ENCODE measurements at places on chromosomes 6 and 20.

DNA sequence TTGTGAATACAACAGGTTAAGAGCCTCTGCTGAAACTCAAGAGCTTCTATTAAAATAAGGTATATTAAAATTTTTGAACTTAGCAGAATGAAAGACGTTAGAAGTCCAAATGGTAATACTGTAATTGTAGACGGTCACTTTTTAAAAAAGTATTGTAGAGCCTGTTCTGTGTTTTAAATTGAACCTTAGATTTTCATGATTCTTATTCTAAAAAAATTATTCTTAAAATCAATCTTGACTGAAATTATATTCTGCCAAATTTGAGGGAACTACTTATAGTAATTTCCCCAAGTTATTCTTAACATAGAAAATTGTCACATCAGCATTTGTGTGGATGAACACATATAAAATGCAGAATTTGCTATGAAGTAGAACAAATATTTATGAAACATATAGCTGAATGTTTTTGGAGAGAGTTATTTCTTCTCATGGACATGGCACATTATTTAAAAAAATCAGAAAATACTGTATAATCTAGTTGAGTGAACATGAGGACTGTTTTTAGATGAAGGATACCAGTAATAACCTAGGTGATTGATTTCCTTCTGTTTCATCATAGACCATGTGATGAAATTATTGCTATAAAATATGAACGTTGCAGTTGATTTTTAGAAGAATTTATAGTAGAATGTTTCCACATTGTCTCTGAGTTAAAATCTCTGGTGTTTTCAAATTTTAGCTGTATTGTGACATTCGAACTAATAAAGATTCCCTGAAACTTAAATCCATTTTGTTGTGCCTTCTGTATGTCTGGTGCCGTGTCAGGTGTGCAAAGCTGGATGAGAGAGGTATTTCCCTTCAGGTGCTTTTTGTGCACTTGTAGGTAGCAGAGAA lies 2.8 kb downstream of the TBPL1 start:
- no peak for DNase-seq

DNA sequence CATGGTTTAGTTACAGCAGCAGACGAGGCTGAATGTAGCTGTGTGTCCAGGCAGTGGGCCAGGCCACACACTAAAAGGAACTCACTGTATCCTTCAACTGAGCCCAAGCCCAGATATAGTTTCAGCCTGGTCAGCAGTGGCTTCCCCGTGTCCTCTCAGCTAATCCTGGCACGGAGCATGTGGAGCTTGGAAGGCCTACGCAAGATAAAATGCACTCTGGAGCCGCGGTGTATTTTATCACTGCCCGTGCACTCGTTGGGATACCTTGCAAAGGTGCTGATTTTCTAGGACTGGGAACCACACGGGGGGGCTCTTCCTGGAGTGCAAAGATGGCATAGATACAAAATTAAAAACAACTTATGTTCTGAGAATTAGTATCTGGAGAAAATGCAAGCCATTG lies 48.4 kb upstream of the IYD start:
- DNase-seq, result no peak

GRCh38 chr6:90044833-90045381 lies 150.6 kb downstream of the GJA10 start:
- no peak for DNase-seq

GRCh38 chr20:34522969-34523871 lies 7.0 kb downstream of the DYNLRB1 start:
- DNase-seq, result peak; percentile 48

DNA sequence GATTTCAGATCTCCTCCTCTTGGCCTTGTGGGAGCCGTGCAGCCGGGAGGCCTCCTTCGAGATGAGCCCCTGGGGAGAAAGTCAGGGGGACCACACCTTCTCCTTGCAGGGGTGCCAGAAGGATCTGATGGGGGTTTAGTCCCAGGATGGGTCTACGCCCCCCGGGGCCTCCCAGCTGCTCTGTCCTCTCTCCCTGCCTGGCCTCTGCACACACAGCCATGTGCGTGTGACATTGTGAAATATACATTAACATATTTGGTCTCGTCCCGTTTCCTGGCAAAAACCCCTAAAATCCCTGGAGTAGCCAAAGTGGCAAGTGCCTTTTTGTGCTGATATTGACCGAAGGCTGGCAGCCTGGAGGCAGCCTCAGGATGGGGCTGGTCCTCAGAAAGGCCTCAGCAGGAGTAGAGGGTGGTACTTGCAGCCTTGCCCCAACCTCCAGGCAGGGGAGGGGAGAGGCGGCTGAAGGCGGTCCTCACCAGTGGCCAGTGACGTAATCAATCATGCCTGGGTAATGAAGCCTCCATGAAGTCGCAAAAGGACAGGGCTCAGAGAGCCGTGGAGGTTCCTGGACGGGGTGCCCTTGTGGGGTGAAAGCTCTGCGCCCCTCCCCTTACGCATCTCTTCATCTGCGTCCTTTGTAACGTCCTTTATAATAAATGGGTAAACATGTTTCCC lies 5.1 kb upstream of the HELZ2 start:
- DNase-seq, result no peak

DNA sequence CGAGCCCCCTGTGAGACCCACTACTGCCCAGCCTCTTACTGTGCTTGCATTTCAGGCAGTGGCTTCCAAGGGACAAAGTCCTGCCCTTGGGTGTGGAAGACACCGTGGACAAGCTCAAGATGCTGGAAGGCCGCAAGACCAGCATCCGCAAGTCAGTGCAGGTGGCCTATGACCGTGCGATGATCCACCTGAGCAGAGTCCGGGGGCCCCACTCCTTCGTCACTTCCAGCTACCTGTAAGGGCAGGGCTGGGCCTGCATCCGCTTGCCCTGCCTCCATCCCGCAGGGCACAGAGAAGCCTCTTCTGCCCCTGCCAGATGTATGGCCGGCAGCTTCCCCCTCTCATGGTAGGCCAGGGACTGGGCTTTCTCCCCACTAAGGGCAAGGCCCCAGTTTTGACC lies 33.8 kb downstream of the BRPF3 start:
- no peak for DNase-seq

GRCh38 chr6:159989492-159990480 lies 20.9 kb downstream of the IGF2R start:
- DNase-seq, result no peak

DNA sequence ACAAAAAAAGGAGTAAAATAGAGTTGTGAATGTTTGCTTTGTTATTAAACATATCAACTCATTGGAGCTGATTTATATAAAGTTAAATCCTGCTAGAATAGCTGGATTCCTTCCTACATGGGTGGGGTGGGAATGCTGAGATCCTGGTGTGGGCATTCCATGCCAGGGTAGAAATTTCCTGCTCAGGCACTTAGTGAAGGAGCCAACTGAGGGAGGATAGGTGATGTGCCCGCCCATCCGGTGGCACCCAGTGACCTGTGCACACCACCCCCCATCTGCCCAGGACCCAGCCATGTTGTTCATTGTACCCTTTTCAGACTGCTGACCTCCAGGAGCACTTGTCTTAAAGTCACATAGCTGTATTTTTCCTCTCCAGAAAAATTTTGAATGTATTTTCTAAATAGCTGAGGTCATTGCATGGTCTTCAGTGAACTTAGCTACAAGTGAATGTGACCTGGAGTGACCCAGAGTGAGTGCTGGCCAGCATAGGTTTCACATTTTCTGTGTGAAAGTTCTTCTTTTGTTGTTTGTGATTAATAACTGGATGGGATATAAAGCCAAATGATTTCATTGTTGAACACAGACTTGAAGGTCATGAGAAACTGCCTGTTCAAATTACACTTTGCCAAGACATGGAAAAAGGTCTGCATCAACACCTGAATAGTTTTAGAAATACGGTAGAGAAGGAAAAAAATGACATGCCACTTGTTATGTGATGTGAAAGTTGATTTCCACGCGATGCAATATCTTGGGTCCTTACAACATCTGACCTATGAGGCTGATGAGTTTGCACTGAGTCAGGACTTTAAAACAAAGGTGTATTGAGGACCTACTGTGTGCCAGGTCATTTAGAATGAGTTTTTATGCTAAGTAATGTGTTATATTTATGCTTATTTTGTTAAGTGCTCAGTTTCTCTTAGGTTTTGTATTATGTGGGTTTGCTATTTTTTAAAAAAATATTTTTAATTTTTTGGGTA lies 77.2 kb downstream of the UTRN start:
- no peak for DNase-seq

- no peak for DNase-seq
Observed at GRCh38 chr6:160398674-160399271, 50.6 kb downstream of the SLC22A3 start.

DNA sequence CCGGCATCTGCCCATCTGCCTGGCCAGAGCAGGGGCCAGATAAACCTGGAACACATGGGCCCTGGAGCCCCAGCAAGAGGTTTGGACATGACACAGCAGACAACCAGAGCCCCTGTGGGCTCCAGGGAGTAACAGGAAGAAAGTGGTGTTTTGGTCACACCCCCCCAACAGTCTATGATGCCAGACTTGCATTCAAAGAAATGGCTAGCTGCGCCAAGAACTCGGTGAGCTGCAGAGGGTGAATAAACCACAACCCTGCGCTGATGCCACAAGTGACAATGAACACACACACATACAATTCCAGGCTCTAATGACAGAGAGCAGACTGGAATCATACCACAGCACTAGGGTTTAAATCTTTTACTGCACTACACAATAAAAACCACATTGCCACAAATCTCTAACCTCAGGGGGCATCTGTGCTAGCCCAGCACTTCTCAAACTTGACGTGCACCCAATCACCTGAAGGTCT lies 34.0 kb downstream of the TRERF1 start:
- DNase-seq, result no peak

DNA sequence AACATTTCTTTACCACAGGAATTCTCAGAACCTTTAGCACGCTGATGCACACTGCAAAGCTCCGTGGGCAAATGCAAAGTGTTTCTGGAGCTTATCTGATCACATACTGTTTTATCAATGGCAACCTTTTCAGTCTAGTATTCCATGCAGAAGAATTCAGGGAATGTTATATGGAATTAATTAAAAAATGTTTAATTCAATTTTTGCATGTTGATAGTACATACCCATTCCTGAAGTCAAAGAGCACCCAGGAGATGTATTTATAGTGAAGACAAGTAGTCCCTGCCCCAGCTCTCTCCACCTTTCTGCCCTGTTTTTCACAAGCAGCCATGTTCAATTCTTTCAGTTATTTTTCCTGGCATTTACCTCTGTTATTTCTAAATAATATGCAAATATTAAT lies 55.2 kb downstream of the DTNBP1 start:
- no peak for DNase-seq

DNA sequence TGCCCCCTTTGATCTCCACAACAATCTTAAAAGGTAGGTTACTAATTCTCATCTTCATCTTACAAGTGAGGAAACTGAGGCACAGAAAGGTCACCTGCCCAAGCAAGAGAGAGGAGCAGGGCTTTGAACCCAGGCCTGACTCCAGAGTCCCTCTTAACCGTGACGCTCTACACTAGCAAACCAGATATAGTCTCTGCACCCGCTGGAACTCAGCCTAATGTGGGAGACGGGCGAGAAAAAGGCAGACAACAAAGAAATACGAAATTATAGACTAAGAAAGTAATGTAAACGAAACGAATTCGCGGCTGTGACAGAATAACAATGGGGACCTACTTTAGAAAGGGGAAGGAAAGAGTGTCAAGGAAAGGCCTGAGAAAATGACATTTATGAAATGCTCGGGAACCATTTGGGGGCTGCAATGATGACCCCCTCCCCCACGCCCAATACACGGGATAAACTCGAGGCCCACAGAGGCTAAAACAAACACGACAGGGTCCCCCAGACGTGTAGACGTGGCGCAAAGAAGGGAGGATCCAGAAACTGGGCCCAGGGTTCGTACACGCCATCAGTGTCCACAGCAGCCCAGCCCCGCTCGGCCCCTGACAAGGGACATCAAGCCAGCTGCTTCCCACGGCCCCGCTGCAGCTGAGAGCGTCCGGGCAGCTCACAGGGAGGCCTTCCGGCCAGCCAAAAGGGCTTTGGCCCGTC lies 637 bp downstream of the TRPC4AP start:
- peak; percentile 30 for DNase-seq

DNA sequence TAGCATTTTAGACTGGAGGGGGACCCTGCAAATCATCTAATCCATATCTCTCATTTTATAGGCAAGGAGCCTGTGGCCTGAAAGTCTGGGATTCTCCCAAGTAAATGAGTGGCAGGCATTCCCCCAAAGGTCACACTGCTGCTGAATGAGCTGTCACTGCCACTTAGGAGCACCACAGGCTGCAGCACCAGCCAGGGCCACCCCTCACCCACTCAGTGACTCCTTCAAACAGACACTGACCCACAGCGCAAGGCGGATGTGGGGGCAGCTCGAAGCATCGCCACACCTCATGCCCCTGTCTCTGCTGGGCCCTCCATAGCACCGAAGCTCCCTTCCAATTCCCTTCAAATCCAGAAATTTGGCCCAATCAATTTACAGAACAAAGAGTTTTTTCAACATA lies 119.9 kb upstream of the ARID1B start:
- no peak for DNase-seq

- no peak for DNase-seq
Observed at GRCh38 chr6:43014434-43014909, 423 bp downstream of the KLHDC3 start.

GRCh38 chr6:94260765-94261164 lies 841.4 kb upstream of the EPHA7 start:
- no peak for DNase-seq

DNA sequence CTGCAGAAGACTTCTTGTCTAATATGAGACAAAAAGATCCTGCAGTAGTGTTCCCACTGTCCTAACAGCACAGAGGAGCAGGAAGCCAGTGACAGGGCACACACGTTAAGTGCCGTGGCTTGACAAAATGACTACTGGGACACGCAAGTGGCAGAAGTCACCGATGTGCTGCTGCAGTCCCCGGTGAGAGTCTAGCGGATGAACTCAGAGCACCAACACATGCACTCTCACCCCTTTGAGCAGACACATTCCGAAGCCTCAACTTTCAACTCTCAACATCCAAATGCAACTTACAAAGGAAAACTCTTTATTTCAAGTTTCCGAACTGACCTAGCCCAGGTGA lies 898 bp downstream of the LAMA4 start:
- DNase-seq, result no peak

GRCh38 chr6:93088621-93089501 lies 330.5 kb downstream of the EPHA7 start:
- peak; percentile 49 for DNase-seq

DNA sequence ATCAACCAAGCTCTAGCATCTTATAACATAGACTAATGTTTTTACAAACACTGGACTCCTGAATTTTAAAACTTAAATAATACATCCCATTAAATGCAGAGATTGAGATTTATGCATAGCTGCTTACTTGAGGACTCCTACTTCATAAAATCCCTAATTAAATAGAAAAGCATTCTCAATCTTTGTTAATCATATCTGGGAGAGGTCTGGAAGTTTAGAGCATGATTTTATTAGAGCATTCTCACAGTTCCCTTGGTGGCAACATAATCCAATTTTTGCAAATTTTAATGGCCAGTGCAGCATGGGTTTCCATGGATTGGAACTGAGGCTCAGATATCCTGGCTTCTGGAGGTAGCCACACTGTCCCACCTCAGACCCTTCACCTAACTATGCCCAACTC lies 19.5 kb downstream of the BTBD3 start:
- no peak for DNase-seq

- no peak for DNase-seq
Observed at GRCh38 chr6:145842693-145843546, 28.3 kb upstream of the FBXO30 start.

GRCh38 chr6:35213824-35214756 lies at the start of gene SCUBE3:
TSS of gene SCUBE3 (plus strand) at chr6:35213956. CDS start at chr6:35214419, 463 bp downstream.
- peak; percentile 51 for DNase-seq

GRCh38 chr6:44304282-44305199 lies 8.6 kb downstream of the AARS2 start:
- no peak for DNase-seq
